ENCODE measurements at places on chromosomes 4 and X.

- no peak for DNase-seq
These were observed 240.0 kb downstream of the BCOR start for GRCh38 chrX:39857780-39858179.

DNA sequence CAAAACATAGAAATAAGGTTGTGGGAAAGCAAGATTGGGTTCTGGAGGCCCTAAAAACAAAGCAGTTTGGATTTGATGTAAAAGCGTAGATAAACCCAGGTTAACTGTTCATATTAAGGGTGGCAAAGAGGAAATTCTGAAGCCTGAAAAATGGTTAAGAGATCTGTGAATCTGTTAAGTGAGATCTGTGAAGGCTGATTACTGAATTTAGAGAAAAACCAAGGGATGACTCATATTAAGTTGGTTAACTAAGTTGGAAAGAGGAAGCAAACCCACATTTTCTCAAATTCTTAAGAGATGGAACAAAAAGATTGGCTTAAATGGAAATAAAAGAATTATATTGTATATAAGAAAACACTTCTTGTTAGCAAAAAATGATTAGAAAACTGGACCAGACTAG, 22.8 kb downstream of the GPAT3 start:
- DNase-seq: no peak

GRCh38 chr4:37732526-37733186, 46.5 kb upstream of the RELL1 start:
- DNase-seq: no peak

GRCh38 chr4:152571770-152572169, 35.9 kb upstream of the FBXW7 start:
- no peak for DNase-seq

DNA sequence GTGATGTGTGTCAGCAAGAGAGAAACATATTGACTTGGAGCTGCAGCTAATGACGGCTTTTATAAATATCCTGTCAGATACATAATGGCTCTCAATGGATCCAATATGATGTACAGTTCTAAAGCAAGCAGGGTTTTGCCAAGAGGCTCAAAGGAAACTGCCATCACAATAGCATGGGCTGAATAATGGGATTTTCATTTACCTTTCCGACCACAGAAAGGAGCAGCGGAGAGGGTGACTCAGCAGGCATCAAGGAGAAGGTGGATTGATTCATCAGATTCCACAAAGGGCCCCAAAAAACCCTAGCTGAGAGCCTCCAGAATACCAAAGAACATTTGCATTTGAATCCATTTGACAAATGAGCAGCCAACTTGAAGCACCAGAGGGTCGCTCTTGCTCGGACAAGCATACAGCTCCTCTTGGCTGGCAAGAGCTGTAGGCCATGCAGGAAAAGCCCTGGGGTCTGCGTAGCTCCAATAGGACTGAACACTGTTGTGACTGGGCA, 355.7 kb upstream of the NOCT start:
- no peak for DNase-seq

DNA sequence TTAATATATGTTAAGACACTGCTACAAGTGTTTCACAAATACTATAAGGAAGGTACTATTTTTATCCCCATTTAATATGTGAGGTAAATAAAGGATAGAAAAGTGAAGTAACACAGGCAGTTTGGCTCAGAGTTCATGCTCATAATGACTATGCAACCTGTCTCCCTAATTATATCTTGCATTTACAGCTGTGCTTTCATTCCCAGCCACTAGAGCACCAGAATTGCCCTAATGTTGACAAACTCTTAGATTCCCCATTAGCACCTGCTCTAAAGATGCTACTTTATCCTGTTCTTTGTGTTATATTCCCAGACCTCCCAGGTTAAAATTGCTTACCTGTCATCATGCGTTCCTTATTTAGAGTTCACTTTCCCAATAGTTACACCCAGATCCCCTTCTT, 833.6 kb downstream of the CCSER1 start:
- DNase-seq: no peak

- peak; percentile 87 for DNase-seq
These were observed 45.7 kb downstream of the PRPS1 start for GRCh38 chrX:107673933-107674479.

DNA sequence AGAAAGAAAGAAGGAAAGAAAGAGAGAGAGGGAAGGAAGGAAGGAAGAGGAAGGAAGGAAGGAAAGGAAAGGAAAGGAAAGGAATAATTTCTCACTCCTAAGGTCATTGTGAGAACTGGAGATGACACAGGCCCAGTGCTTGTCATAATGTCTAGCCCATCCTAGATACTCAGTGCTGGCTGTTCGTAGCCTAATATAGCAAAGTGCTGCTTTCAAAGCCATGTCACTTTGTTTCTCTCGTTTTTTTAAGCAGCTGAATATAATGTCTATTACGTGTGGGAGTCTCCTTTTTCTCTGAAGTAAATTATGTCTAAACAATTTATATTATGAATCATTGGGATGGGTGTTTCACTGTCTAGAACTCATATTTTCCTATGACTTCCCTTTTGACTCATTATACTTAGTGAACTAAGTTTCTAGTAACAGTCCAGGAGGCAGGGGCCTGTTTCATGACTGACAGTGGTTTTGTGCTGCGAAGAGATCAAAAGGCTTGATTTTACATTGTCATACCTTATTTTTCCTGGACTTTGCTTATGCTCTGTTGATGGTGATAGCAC, 327.0 kb upstream of the ZFP42 start:
- no peak for DNase-seq
